ENCODE measurements at places on chromosomes 5 and 9.

- no peak for DNase-seq
Observed at GRCh38 chr5:93600409-93601070, 17.5 kb downstream of the NR2F1 start.

DNA sequence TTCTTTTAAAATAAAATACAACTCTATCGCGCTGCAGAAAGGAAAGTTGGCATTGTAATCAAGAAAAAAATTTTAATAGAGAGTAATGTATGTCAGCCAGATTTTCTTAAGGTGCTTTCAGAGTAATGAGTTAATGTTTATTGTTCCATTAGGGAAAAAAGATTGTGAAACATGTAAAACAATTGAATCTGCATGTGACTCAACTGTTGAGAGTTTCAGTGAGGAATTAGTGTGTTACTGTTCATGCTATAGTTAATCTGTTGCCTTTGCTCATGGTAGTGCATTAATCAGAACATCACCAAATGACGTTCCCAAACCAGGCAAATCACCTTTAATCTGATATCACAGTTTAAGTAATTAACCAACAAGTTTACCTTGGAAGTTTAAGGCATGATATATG lies 600.5 kb downstream of the NR2F1-AS1 start:
- DNase-seq, result no peak

DNA sequence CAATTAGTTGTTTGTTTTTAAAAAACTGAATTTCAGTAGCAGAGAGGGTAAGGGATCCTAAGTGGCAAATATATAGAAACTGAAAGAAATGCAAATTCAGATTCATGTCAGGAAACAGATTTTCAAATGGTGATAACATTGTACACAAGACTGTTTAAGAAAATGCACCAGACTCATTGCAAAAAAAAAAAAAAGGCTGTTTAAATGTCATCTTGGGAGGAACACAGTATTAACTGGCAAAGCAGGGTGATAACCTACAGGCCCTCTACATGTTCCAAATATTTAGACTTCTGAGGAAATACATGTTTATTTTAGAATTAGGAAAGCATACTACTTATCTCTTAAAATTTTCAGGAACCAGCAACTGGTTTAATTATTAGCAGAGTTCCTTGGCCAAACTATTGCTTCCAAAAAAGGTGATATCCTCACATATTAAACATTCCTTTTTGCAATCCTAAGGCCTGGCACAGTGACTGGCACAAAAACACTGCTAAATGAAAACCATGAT lies 114.5 kb downstream of the TSSK1B start:
- DNase-seq, result no peak

DNA sequence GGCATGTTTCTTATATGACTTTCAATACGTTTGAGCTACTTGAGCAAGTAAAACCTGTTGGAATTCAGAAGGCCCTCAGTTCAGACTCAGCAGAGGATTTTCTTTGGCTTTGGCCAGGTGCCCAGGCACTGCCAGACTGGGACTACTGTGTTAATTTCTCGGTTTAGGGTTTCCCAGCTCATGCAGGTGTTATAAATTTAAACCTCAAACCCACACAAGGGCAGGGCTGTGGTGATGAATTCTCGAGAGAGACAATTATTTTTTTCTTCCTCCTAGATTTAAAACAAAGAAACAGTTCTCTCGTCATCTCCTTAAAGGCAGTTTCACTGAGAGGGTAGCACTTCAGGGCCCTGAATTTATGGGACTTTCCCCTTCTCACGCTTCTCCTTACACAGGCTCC lies 406.0 kb upstream of the PIK3R1 start:
- DNase-seq, result no peak

DNA sequence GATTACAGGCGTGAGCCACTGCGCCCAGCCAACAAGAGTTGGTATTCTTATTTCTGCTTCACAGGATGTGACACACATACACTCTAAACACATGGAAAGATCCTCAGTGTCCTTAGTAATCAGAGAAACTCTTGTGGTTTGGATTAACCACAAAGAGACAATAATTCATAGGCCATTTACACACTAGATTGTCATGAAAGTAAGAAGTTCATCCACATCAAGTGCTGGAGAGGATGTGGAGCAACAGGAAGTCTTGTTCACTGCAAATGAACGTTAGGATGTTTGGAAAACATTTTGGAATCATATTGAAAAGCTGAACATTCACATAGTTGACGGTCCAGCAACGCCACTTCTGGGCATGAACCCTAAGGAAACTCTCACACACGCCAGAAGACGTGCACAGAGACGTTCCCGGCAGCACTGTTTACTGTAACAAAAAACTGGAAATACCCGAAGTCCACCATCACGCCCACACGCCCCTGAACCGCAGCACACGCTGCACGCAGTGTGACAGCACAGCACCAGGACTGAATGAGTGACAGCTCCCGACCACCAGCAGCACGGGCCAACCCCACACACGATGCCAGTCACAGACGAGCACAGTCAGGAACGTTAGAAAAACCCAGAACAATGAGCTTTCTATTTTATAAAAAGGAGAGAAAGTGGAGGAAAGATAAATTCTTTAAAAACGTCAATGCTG lies 87.6 kb downstream of the COL23A1 start:
- DNase-seq, result no peak

DNA sequence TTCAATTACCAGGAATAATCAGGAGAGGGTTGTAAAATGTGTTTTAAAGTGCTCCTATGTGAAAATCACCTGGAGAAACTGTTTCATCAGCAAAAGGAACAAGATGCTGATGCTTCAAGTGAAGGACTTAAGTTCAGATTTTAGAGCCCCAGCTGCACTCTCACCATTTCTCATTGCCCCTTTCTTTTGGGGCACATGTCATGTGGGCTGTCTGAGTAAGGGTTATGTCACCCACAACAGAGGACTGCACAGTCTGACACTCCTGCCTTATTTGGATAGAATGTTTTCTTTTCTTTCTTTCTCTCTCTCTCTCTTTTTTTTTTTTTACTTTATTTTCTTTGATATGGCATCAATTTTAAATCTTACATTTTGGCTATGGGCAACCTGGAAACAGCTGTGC lies 204.1 kb upstream of the EFNA5 start:
- DNase-seq, result no peak

- no peak for DNase-seq
Observed at GRCh38 chr5:138635265-138635664, 60.1 kb upstream of the HSPA9 start.

- DNase-seq, result no peak
Observed at GRCh38 chr5:145510324-145510723, 324.8 kb downstream of the PRELID2 start.

Data from stimulated activated CD8-positive, alpha-beta memory T cell treated with anti-CD3 and anti-CD28 coated beads, Interleukin-15, amount 100 ng/mL, for 1 hour (primary cell).